RPMI8226 (cell line): ENCODE measurements at places on chromosomes 3 and 15.

DNA sequence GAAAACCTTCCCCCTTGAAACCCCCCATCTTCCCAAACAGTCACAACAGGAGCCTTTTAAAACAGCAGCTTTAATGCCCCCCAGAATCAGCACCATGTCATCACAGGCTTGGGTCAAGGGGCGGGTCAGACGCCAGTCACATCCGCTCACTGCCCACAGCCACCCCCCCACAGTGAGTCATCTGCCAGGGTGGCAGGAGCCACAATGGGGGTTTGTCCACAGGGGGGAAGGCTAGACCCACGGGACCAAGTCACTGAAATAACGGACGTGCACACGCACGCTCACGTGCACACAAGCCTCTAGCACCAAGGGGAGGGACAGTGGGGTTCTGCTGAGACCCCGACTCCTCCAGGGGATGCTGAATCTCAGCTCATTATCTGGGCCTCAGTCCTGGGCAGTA lies 441 bp upstream of the UCN2 start:
- DNase-seq = no peak

DNA sequence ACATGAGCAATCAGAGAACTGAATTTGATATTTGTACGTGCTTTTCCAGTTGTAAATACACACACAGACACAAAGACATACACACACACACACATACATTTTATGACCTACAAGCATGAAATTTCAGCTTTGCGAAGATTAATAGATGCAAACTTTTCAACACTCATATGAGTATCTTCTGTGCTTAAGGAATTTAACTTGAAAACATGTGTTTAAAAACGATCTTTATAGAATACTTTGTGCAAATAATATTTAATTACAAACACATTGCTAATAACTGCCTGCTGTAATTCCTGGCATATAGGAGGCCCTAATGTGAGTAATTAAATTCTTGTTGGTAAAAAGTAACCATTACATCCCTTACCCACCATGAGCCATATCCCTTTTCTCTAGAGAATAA lies 107.7 kb upstream of the PLSCR5 start:
- DNase-seq = no peak

GRCh38 chr15:56001471-56002078 lies 8.2 kb upstream of the NEDD4 start:
- no peak for DNase-seq

DNA sequence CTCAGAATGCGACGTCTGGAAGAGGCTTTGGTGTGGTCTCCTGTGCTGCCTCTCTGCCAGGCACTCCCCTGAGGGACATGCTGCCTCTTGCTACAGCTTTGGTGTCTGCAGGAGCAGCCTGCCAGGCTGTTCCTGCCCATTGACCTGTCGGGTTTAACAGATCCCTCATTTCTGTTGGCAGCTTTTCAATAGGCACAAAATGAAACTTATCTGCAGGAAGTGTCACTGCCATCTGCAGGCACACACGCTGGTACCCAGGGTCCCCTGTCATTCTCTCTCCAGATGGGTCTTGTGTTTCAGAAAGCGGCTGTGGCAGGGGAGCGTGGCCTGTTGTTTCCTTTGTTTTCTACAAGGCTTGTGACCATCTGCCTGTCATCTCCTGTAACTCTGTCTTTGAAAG lies 328.3 kb upstream of the CHRM5 start:
- peak; percentile 39 for DNase-seq

DNA sequence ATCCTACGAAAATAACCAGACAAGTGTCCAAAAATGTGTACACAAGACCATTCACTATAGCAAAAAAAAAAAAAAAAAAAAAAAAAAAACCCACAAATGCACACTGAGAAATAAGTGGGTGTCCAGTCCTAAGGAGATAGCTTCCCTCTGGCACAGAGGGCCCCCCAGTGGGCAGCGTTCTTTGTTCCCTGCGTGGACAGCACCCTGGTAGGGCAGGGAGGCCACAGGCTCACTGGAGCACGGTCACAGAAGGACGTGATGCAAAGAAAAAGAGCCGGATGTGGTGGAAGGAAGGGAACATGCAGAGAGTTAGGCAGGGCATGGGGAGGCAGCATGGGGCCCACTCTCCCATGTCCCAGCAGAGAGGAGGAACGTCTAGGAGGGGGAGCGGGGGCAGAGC lies 210.7 kb upstream of the NSMCE3 start:
- no peak for DNase-seq

- DNase-seq = no peak
Observed at GRCh38 chr3:5080779-5081550, 41.1 kb upstream of the ARL8B start.
